ENCODE measurements at places on chromosomes 4 and X.

DNA sequence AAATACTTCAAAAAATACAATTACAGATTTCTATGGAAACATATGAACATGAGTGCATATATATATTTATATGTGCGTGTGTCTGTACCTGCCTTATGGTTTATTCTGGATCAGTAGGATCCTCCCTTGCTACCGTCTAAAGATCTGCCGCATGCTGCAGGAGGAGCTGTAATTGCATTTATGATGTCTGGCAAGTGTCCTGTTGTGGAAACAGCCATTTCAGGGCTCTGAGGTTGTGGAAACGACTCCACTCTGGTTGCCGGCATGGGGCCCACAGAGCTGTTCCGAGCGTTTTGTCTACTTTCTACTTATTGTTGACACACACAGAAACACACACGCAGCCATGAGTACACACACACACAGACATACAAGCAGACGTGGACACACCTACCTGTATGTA, 21.3 kb downstream of the CD99 start:
- DNase-seq = no peak

GRCh38 chrX:69323786-69324720, 158.8 kb upstream of the PJA1 start:
- DNase-seq = no peak

- DNase-seq = no peak
Measured at GRCh38 chr4:187016101-187016500, 292.4 kb upstream of the FAT1 start.

DNA sequence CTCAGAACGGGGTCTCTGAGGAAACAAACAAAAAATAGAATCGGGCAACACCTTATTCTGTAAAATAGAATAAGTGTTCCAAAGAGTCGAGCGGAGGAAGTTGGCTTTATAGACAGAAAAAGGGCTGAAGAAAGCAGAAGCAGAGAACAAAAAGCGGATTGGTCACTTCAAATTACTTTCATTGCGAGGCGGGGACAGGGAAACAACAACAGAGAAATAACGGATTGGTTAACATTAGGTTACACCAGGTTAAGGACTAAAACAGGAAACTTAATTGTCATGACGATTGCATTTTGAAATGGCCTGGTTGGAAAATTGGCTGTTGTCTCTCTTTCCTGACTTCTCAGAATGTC, 433 bp upstream of the COQ2 start:
- DNase-seq = peak; percentile 33

DNA sequence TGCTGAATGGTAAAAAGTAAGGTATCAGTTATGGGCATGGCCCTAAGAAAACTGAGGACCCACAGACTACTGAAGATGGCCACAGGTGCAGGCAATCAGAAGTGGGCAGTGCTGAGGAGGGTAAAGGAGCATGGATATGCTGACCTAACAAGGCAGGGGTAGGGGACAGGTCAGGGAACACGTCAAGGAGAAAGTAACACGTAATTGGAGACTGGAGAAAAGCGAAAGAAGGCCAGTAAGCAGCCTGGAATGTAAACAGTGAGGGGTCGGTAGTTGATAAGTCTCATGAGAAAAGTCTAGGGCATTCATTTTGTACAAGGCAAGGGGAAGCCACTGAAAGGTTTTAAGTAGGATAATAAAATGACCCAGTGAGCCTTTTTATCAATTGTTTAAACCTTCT, 153.3 kb downstream of the PRDM5 start:
- peak; percentile 44 for DNase-seq

DNA sequence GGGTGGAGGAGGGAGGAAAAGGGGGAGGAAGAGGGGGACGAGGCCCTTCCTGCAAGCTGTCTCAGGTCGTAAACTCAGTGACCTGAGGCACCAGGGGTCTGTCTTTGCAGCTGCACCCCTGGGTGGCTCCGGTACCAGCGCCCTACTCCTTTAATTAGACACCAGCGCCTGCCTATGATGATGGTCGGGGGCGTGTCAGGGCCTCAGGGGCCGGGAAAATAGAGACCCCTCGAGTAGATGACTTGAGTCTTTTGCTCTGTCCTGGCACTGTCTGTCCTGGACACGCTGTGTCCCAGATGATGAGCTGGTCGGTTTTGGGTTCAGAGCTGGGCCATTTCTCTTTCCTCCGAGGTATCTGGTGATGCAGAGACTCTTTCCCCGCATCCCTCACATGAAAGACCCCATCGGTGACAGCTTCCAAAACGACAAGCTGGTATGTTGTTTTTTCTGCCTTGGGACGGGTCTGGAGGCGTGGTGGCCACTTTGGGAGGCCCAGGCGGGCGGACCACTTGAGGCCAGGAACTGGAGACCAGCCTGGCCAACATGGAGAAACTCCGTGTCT, 11.2 kb downstream of the SLC25A6 start:
- DNase-seq = no peak

- no peak for DNase-seq
Measured at GRCh38 chr4:187569871-187570270, 425.7 kb upstream of the ZFP42 start.

- no peak for DNase-seq
Measured at GRCh38 chr4:150145946-150146340, 67.7 kb downstream of the DCLK2 start.

- no peak for DNase-seq
Measured at GRCh38 chrX:134075894-134076718, 90.7 kb upstream of the GPC3 start.
